ENCODE measurements at places on chromosomes 5 and 9.

DNA sequence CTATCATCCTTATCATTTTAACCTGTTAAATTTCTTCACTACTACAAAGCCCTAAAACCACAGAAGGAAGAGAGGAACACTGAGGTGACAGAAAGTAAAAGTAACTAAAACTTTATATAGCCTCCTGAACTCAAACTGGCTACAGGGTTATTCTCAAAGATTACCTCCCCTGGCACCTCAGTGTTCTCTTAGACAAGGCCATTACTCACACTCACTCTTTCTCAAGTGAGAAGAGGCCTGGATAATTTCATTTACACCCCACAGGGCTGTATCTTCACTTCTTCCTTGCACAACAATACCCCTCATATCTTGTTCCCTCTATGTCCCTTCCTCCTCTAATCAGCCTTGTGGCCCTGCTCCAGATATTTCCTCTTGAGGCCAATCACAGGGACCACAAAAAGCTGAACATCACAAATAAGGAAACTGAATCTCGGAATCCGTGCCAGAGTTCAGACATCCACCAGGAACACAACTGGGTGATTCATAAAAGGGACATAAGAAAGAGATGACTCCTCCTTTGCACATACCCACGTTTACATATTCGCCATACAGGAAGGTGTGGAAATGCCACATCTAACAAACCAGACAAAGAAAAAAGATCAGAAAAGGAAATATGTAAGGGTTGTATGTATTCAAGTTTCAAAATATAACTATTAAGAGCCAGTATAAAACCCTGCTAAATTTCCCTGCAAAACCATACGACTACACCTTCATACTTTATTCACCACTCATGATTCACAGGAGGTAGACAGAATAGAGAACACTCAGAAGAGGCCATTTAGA, 1.7 kb upstream of the KLHL3 start:
- DNase-seq, result peak; percentile 55

- no peak for DNase-seq
These were observed 90.7 kb upstream of the IL12B start for GRCh38 chr5:159420940-159421339.

DNA sequence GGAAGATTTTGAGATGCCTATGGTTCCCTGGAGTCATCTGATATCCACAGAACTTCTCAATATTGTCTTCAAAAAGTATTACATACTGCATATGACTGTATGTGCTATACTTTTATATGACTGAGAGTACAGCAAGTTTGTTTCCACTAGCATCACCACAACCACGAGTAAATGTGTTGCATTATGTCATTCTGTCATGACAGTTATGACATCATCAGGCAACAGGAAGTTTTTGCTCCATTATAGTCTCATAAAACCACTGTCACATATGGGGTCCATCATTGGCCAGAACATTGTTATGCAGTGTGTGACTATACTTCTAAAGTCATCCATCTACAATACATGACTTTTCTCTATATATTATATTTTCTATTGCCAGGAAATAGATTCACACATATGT, 831.7 kb downstream of the SEMA5A start:
- DNase-seq, result no peak

- DNase-seq, result no peak
These were observed 54.2 kb upstream of the NOTCH1 start for GRCh38 chr9:136599811-136600660.

DNA sequence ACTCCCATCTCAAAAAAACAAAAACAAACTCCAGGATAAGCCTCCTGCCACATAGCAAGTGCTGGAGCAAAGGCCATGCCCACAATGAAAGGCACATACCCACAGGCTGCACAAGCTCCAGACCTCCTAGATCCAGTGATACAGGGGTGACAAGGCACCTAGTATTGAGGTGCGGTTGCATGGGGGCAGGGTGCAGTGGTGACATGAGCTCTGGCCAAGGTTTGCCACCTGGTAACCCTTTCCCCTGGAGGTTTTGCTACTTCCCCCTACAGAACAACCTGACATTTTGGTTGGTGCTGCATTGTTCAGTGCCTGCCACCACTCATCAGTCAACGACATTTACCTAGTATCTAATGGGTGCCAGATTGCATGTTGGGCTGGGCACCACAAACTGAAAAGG, 14.5 kb downstream of the CDKN2AIPNL start:
- DNase-seq, result no peak

- DNase-seq, result no peak
These were observed 394.2 kb downstream of the RASEF start for GRCh38 chr9:82668689-82669199.

DNA sequence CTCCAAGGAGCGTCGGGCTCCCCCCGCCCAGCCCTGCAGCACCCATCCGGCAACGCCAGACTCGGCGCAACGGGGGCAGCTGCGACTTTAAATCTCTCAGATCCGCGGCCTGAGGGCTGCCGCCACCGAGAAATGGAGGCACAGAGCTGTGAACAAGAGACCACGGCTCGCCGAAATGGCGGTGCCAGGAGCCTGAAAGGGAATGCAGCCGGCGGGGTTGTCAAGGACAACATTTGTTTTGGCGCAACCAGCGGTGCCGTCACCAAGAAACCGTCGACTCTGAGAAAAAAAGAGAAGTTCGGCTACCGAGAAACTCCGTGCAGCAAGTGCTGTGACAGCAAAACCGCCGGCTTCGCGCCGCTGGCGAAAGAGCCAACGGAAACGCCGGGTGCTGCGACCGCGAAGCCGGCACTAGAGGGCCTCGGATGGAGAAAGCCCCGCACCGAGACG, 2.1 kb upstream of the ANXA2R start:
- peak; percentile 74 for DNase-seq

- no peak for DNase-seq
These were observed 466.0 kb upstream of the ADAMTS16 start for GRCh38 chr5:4674166-4674565.

DNA sequence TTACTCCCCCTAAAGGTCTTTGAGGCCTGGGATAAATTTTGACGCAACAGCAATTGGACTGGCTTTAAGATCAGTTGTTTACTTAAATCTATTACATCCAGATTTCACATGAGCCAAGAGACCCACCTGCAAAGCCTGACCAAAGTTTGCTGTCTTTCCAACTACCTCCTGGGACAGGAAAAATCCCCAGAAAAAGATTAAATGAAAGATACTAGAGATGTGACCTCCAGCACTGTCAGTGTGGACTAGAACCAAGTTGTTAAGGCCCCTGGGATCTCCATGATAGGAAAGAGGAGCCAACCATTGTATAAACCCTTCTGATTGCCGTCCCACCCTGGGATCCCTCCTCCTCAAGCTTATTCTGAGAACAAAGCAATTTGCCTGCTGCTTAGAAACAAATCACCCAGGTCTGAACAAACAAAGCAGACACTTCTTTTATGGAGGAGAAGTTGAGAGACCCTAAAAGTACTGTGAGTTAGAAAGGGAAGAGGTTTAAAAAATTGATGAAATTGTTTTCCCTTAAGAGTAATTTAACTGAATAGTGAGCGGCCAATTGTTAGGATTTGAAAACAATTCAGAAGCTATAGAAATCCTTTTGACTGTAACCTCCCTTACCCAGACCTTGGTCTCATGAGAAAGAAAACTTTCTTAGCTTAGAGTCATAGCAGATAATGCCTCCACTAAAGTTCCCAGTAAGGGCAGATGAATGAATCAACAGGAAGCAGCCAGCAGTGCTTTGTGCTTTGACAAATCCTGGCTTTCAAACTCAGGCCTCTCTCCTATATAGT, 255.2 kb downstream of the TMEM167A start:
- no peak for DNase-seq

DNA sequence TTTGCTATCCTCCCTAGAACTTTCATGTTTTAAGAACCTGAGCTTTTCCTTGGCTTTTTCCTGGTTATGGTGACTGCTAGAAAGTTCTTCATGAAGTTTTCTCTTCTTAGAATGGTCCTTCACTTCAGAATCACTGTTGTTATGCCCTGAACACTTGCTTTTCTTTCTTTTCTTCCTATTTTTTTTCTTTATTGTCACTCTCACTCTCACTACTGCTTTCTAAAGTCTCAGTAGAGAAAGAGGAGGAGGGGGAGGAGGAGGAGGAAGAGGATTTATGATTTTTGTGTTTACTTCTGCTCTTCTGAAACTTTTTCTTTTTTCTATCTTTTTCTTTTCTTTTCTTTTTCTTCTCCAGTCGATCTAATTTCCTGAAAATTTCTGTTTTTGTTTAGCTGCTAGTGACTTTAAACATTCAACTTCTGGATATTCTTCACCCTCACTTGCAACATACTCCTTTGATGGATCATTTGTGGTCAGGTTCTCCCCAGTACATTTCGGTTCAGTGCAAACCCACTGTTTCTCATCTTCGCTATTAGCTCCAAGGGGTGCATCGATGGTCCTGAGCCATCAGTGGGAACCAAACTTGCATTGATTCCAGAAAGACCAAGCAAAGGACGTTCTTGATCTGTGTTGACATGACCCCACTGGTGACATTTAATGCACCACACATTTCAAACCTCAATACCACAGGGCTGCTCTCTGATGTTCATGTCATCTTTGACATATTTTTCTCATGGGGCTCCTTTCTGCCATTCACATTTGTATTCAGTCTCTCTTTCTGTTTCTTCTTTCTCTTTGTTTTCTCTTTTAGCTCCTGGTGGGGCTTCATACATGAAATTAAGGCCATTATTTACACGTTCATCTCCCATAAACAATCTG, 81.6 kb upstream of the HAND1 start:
- DNase-seq, result no peak

DNA sequence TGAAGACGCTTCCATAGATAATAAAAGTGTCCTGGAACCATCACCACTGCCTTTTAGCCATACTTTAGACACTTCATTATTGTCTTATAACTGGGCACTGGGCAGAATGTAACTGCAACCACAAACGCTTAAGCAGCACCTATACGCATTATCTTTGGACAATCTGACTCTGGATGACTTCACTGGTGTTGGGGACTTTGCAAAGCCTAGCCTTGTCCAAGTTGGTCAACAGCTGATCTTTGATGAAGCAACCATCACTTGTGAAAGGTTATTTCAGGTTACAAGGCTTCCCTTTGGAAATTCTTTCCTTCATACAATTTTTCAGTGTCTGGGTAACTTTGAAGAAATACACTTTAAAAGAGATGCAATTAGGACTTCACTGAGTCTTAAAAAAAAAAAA, 77.8 kb upstream of the ZNF462 start:
- DNase-seq, result no peak

DNA sequence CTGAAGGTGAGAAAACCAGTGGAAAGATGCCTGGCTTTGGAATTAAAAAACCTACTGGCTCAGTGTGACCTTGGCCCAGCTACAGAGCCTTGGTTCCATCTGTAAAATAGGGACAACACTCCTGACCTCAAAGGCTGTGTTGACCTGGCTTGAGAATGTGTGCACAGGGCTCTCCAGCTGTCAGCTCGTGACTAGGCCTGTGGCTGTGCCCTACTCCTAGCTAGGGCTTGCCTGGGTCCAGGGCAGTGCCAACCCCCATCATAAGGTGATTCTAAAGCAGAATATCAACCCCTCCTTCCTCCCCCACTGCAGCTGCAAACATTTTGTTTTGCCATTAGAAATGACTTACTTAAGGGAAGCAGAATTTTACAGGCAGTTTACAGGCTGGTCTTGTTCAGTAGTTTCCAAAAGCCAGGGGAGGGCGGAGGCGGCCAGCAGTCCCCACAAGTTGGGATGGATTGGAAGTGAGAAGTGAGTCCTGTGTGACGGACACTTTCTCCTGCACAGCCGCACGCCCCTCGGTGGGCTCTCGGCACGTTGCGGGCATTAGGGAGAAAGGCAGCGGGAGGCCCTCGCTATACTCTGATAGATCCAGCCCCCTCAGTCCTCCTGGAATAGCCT, 7.3 kb downstream of the PITX1 start:
- no peak for DNase-seq

DNA sequence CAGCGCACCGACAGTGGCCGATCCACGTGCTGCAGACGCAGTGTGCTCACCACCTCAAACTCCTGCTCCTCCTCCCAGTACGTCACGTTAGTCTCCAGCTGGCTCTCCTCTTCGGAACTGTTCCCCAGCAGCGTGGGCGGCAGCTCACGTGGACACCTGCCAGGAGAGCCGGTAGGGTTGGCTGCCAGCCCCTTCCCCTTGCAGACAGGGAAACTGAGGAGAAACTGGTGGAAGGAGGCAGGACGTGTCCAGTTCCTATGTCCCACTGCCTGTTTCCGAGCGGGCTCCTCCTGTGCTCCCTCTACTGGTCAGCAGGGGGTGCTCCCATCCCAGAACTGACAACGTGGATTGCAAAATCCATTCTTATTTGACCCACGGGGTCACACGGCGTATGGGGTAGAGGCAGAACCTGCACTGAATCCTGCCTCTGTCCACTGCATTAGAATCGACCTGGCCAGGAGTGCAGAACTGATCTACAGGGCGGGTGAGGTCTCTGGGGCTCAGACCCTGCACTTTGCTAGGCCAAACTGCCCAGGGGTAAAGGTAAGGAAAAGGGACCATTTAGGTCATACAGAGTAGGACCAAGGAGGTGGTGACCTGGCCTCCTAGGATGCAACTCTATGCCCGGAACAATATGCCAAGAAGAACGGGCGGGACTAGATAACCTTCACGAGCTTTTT, 25.7 kb downstream of the PDGFRB start:
- peak; percentile 4 for DNase-seq

GRCh38 chr5:56175488-56175887, 57.6 kb downstream of the ANKRD55 start:
- DNase-seq, result no peak
